ENCODE measurements at places on chromosomes 6 and 20.

DNA sequence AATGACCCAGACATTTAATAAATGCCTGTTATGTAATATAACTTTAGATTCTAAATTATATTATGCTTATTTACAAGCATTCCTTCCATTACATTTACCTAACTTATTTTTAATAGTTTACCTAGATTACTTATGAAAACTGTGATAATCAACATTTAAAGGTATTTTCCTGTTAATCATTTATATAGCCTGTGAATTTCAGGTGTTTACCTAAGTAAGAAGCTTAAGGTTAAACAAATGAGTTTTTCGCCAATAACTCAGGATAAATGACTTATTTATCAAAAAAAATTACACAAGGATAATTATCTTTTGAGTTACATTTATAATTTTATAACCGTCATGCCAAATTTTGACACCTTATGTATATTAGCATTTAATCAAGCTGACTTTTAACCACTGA, 35.5 kb downstream of the UBD start:
- no peak for DNase-seq

DNA sequence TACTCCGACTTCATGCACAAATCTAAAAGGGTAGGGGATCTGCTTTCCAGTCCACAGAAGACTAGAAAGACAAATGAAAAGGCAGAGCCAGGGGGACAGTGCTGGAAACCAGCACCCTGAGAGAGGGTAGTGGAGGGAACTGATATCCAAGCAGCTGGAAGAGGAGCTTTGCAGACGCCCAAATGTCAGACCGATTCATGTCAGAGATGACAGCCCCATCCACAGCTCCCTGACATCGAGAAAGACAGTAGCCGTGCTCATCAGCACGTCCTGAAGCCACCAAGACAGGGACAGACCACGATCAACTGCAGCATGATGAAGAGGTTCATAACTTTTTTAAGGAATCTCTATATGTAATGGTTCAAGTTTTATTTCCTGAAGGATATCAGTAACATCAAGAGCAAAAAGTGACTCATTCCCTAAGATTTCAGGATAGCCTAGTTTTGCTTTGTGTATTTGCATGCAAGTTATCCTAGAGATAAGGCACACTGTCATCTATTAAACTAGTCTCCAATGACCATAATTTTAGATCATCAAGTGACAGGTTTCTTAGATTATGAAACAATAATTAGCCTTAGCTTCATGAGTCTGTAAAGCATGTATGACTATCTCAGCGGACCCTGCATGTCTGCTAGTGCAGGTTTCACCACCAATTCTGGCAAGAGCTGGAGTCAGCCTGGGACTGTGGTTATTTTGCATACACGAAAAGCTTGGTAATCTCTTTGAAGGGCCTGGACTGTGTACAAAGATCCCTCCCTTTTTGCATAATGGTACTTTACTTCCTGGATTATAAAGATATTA, 43.0 kb downstream of the PRDM1 start:
- no peak for DNase-seq

- no peak for DNase-seq
Measured at GRCh38 chr20:46990017-46990595, 95.5 kb downstream of the EYA2 start.

DNA sequence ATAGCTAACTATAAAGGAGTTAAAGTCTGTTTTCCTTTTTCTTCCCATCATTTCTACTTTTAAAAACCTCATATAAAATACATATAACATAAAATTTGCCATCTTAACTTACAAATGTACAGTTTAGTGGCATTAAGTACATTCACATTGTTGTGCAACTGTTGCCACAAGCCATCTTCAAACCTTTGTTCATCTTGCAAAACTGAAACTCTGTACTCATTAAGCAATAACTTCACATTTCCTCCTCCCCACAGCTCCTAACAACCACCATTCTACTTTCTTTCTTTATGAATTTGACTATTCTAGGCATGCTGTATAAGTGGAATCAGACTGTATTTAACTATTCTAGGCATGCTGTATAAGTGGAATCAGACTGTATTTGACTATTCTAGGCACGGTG, 4.5 kb downstream of the CCDC170 start:
- DNase-seq: no peak

GRCh38 chr6:680666-681340, 12.1 kb downstream of the EXOC2 start:
- DNase-seq: no peak

GRCh38 chr6:90739802-90740201, 152.9 kb upstream of the MAP3K7 start:
- DNase-seq: no peak

- DNase-seq: no peak
Measured at GRCh38 chr20:54134445-54135220, 39.2 kb downstream of the CYP24A1 start.

DNA sequence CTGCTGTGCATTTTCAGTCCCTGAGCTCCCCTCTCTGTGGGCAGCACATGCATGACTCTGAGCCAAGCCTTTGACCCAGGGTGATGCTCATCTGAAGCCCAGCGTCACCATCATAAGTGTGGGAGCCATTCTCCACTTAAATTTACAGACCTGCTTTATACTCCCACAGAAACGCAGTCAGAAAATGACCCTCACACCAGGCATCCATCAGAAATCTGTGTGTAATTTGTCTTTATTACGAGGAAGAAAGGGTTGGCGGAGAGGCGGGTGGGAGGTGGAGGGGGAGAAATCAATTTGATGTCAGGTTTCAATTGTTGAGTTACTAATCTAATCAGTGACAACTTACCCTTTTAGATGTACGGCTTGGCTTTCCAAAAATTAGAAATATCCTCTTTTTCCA, 353.6 kb downstream of the MAFB start:
- no peak for DNase-seq

GRCh38 chr6:63644668-63645326, 9.2 kb downstream of the PHF3 start:
- DNase-seq: no peak

- no peak for DNase-seq
Measured at GRCh38 chr6:1479095-1479494, 89.7 kb downstream of the FOXF2 start.
